ENCODE measurements at places on chromosomes 5 and 9.

- DNase-seq: no peak
These were observed 46.9 kb downstream of the RASGRF2 start for GRCh38 chr5:81006947-81007636.

GRCh38 chr5:59231221-59231931, 648.5 kb downstream of the RAB3C start:
- no peak for DNase-seq

- DNase-seq: no peak
These were observed 196.0 kb downstream of the SPATA31D1 start for GRCh38 chr9:82184524-82184923.

- DNase-seq: no peak
These were observed at the start of gene PCDHGA6 for GRCh38 chr5:141373673-141374317. PCDHGA6 (plus strand) TSS chr5:141373891; CDS start chr5:141374084, 193 bp downstream.

DNA sequence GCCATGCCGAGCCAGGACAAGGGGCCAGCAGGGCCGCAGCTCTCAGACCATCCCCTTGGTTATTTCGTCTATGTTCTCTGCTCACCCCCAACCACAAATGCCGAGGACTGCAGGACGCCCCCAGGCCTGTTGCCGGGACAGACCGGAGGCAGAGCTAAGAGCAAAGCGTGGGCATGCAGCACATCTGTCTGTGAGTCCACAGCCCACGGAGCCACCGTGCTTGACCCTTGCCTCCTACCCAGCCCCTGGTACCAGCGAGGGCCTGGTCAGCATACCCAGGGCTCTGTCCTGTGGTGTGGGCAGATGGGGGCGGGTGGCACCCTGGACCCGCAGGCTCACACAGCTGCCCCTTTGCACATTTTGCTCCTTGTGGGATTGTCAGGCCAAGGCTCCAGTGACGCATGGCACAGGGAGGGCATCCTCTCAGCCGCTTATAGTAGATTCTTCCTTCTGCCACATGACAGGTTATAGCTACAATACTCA, 4.7 kb downstream of the BRD3 start:
- DNase-seq: no peak

DNA sequence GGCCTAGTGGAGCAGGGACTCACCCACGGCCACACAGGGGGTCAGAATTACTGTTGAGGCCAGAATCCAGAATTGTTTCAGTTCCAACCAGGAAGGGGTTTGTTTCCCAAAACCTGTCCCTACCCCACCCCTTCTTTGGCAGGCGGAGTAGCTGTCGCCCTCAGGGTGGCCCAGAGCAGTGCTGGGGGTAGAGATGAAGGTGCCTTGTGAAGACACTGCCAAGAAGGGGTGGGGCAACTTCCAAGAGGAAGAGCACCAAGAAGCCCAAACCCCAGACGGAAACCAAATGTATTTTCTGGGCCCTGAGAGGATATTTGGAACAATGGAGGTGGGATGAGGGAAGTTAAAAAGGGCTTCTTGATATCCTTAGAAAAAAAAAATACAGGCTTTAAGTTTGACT, 11.4 kb upstream of the NDST1 start:
- DNase-seq: no peak

DNA sequence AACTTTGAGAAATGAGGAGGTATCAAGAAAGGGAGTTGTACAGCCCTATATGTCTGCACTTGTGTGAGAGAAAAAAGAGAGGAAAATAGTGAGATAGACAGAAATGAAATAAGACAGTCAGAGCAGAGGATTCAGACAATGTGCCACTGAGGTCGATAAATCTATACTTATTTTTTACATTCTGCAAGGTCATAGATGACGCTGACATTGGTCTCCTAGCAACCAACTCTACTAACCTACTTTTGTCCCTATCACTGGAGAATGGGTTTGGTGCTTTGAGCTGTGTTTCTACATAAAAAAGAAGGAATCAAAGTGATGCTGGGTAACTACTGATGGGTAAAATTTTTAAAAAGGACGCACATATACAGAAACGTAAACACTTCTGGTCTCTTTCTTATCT, 573.3 kb upstream of the RORB start:
- DNase-seq: no peak

DNA sequence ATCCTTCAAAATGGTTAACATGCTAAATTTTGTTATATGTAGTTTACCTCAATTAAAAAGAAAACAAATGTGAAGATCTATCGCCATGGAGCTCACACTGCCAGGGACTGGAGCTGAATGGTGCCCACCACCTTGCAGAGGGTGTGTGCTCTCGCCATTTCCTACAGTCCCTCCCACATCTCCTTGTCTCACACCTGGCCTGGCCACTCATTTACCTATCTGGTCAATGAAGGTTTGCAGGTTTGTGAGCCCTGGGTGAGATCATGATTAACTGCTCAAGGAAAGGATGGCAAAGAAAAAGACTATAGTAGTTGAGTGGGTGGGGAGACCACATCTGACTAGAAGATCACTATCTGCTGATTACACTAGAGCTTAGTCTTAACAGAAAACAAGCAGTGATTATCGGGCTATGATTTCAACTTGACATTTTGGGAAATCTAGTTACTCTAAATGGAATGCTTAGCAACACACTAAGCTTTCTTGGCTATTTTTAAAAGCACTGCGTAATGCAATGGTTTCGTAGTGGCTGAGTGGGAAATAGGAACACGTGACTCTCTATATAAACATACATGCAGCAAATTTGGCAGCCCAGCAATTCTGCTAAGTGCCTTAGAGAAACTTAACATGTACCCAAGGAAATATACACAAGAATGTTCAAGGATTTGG, 27.3 kb downstream of the PUM3 start:
- DNase-seq: no peak

- DNase-seq: no peak
These were observed 16.6 kb upstream of the SYNPO start for GRCh38 chr5:150623878-150624216.

DNA sequence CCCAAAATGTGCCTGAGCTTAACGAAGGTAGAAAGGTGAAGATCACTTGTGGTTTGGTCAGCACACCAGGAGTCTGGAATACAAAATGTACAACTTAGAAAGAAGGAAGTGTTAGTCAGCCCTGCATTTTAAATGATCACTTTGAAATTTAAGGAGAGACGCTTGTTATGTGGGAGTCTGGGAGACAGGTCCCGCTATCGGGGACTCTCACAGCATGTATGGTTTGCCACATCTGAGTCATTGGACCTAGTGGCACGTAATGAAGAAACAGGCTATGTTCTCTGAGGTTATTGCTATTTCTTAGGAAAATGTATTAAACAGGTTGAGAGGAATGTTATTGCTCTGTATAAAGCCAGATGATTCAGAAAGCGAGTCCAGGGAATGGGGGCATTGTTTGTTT, 2362.5 kb upstream of the WWC1 start:
- DNase-seq: no peak

DNA sequence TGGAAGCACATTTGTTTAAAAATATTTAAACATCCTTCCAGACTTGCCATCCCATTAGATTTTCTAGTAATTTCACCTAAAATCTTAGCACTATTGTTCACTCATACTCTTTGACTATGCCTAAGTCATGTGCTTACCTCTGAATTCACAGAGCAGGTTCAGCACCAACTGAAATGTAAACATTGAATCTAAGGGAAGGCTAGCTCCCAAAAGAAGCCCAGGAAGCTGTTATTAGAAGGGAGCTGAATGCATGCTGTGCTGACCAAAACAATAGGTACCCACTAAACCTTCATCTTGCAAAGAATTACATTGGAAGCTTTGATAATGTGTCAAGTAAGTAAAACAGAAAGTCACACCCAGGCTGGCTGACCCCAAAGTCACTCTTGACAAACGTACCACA, 571.3 kb downstream of the GABRG2 start:
- no peak for DNase-seq

- DNase-seq: no peak
These were observed 97.5 kb downstream of the INIP start for GRCh38 chr9:112620388-112620787.

- no peak for DNase-seq
These were observed 135.9 kb downstream of the CCDC192 start for GRCh38 chr5:127839072-127839471.

DNA sequence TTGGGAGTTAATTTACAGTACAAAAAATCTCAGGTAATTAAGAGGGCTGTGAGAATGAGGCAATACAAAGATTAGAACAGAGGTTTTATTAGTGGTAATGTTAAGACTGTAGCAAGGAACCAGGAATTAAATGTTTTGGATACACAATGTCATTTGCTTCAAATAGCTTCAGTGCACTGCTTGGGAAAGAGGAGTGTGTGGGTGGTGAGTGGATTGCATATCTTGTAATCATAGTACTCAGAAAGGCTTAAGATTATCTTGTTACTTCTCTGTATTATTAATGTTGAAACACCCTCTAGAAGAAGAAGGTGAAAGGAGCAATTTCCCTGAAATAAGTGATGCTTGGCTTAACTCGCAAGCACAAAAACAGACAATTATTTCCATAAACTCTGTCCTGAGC, 21.0 kb upstream of the TBCA start:
- no peak for DNase-seq

GRCh38 chr5:157640406-157641066, 11.7 kb downstream of the SOX30 start:
- no peak for DNase-seq

- DNase-seq: no peak
These were observed 4.7 kb downstream of the NTNG2 start for GRCh38 chr9:132166599-132166998.

- DNase-seq: no peak
These were observed 946.0 kb downstream of the NR2F1-AS1 start for GRCh38 chr5:92635001-92635461.

GRCh38 chr9:91334053-91334452, 27.7 kb downstream of the AUH start:
- DNase-seq: no peak

DNA sequence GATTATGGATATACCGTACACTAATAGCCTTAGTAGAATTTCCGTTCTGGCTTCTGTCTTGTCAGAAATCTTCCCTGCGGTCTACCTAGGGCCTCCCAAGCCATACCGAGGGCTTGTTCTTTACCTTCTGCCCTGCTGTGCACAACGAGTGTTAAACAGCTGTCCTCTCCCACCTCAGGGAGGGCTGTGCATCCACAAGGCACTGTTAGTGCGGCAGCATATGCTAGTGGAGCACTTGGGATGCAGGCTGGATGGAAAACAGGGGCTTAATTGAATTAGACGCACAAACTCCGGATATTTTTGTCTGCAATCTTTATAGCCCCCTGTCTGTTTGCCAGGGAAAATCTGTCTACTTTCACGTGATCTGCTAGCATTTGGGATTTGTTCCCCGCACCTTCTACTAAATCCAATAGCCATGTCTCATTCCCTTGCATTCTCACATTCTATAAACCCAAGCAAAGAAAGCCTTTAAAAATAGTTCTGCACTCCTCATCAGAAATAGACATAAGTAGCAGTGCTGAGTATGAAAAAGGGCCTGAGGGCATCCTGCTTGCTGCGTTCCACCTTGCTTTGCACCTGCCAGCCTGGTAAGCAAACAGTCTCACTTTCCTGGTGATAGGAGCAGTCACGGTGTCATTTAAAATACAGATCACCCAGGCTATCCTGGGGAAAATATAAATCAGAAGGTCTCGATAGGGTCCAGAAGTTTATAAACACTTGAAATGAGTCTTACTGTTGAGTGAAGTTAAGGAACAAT, 382.6 kb downstream of the RASEF start:
- DNase-seq: no peak

DNA sequence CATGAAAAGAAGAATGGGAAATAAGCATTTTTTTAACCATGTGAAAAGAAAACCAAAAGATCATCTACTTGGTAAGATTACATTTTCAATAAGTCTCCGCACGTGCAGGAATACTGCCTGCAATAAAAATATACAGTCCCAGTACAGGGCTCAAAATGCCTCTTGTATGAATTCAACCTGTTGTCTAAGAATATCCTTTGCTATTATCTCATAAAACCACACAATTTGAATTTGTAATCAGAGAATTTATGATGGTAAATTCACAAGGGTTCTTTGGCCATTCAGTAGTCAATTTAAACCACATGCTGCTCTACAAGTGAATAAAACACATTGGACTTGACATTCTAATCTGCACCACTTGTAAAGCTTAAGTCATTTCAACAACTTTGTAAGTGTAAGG, 46.6 kb downstream of the ST8SIA4 start:
- no peak for DNase-seq

- no peak for DNase-seq
These were observed 24.6 kb upstream of the PANK3 start for GRCh38 chr5:168603746-168604145.

DNA sequence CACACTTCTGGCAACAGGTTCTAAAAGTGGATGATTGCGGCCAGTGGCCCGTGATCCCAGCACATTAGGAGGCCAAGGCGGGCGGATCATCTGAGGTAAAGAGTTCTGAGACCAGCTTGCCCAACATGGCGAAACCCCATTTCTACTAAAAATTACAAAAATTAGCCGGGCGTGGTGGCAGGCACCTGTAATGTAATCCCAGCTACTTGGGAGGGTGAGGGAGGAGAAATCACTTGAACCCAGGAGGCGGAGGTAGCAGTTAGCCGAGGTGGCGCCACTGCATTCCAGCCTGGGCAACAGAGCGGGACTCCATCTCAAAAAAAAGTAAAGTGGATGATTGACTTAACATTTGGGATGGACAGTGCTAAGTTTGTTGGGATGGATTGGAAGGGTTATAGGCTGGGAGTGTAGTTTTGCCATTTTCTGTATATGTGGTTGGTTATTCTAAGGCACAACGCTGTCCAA, 3.4 kb downstream of the MATR3 start:
- DNase-seq: no peak

DNA sequence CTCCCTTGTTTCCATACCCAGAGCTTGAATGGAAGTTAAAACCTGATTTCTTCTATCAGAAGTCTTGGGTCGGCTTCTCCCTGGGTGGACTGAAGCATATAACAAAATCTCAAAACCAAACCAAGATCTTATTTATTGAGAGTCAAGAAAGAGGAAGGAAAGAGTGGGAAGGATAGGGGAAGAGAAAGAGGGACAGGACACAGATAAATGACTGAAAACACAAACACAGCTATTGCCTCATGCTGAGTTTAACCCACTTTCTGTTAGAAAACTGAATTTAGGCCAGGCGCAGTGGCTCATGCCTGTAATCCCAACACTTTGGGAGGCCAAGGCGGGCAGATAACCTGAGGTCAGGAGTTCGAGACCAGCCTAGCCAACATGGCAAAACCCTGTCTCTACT, 92.9 kb downstream of the PALM2AKAP2 start:
- no peak for DNase-seq

DNA sequence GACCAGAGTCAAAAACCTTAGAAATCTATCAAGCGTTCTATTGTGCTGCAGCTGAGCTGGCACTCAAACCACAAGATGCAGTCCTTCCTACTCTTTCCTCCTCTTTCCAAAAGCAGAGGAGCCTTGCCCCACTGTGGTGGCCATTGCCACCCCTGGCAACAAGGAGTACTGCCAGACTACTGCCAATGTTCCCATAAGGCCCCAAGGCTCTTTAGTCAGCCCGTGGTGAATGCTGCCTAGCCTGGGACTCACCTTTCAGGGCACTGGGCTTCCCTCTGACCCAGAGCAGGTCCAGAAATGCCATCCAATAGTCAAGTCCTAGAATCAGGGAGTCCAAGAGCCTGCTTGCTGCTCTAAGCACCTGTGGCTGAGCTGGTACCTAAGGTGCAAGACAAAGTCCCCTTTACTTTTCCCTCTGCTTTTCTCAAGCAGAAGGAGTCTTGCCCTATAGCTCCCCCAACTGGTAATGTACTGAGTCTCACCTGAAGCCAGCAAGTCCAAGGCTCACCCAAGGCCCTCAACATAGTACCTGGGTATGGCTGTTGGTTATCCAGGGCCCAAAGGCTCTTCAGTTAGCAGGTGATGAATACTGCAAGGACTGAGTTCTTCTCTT, 219.4 kb downstream of the ATPSCKMT start:
- no peak for DNase-seq

All from SIG-M5 (cell line).